ENCODE measurements at places on chromosomes 3 and 15.

DNA sequence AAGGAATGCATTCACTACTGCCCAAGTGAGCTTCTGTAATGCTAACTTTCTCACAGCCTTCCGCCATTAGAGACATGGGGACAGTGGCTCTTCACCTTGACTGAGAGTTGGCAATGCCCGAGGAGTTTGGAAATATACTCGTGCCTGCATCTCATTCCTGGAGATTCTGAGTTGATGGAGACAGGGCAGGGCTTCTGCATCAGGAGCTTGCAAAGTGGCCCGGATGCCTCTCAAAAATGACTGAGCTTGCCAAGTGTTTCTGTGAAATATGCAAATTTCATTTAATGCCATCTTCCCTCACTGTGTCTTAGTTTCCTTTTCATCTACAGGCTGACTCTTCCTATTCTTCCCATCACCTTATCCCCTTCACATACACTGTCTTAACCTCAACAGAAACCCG, 346.2 kb downstream of the GRM7 start:
- no peak for DNase-seq

GRCh38 chr3:129663045-129663446, 56.6 kb upstream of the PLXND1 start:
- DNase-seq = no peak

GRCh38 chr3:53862241-53862640, 15.9 kb downstream of the IL17RB start:
- no peak for DNase-seq

DNA sequence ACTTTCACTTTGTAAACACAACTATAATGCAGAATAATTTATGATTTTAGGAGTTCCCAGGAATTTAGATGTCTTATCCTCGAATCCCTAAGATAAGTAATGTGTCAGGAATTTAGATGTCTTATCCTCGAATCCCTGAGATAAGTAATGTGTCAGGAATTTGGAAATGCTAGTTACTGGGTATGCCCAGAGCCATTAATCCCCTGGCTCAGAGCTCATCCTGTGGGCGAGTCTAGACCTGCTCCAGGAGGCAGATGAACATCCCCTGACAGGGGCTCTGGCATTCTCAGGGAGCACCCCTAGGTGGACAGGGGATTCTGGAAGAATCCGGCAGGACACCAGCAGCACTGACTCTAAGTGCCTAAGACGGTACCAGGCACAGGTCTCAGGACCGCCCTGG, 163.3 kb downstream of the ARRDC4 start:
- DNase-seq = no peak

GRCh38 chr3:182392182-182392937, 400.9 kb upstream of the ATP11B start:
- no peak for DNase-seq

GRCh38 chr15:68410466-68411342, 21.3 kb downstream of the ITGA11 start:
- DNase-seq = no peak

DNA sequence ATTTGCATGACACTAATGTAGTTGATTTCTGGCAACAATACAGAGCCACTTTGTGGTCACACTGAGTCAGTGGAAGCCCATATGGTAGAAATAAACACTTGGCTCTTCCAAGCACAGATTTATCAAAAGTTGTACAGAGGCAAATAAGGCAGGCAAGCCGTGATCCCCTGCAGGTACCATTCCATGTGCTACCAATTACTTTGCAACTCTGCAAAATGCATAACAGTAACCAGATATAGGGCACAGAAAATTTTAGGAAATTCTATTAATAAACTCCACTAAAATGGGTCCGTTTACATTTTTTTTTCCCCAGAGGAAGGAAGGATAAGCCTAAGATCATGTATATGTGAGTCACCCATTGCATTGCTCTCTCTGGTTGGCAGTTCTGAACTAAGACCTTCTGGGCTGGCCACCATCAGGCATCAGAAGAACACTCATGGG, 103.1 kb upstream of the PTX3 start:
- no peak for DNase-seq

- no peak for DNase-seq
Measured at GRCh38 chr3:46939578-46940445, 36.7 kb downstream of the CCDC12 start.

DNA sequence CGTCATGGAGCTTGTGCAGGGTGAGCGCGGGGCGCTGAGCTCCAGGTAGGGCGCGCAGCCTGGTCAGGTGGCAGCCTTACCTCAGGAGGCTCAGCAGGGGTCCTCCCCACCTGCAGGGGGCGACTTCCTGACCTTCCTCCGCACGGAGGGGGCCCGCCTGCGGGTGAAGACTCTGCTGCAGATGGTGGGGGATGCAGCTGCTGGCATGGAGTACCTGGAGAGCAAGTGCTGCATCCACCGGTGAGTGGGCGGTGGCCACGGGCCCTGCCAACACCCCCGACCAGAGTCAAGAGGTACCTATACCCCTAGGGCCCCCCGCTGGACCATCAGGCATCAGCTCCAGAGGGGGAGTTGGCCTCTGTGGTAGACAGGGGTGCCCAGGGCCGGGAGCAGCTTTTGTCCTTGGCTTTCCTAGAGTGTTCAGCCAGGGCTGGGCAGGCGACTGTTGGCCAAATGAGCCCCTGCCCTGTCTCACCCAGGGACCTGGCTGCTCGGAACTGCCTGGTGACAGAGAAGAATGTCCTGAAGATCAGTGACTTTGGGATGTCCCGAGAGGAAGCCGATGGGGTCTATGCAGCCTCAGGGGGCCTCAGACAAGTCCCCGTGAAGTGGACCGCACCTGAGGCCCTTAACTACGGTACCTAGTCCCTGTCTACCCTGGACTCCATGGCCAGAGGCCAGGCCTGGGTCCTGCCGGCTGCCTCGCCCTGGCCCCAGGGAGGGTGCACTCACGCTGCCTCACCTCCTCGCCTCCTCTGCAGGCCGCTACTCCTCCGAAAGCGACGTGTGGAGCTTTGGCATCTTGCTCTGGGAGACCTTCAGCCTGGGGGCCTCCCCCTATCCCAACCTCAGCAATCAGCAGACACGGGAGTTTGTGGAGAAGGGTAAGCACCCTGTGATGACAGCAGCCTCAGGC, 9.1 kb downstream of the FES start:
- no peak for DNase-seq

DNA sequence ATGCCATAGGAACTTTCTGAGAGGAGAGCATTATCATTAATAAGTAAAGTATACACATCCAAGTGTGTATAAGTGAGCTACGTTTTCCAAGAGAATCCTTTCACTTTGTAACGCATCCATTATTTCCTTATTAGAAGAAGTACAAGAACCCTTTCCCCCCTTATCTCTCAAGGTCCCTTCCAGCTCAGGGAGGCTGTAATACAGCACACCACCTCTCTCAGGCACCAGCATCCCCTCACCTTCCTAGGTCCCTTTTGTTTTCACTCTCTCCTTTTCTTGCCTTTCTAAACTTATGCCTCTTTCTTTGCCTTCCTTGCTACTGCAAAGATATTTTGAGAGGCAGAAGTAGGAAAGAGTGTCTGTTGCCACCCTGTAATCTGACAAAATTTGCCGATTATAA, 446.0 kb downstream of the GRM7 start:
- DNase-seq = no peak

GRCh38 chr3:100900671-100901335, 92.4 kb downstream of the ABI3BP start:
- no peak for DNase-seq

- DNase-seq = no peak
Measured at GRCh38 chr15:33067456-33067855, 127.1 kb downstream of the FMN1 start.

- no peak for DNase-seq
Measured at GRCh38 chr3:9912294-9912935, 4.5 kb upstream of the IL17RC start.

- DNase-seq = no peak
Measured at GRCh38 chr3:181103605-181104004, 114.1 kb upstream of the DNAJC19 start.

- no peak for DNase-seq
Measured at GRCh38 chr3:124605781-124606579, 124.3 kb upstream of the UMPS start.

- DNase-seq = no peak
Measured at GRCh38 chr3:127789990-127790881, 32.1 kb downstream of the MGLL start.

DNA sequence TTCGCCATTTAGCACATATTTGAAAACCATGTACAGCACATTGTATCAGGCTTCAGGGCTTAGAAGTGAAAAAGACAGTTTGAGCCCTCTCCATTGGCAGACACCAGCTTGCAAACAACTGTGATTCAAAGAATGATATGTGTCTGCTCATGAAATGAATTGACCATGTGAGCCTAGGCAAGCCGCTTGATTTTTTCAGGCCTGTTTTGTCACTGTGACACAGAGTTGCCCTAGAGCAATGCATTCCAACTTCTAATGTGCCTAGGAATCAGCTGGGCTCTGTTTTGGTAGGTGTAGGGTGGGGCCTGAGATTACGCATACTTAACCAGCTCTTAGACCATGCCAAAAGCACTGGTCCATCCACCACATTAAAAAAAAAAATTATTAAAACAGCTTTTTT, 53.0 kb downstream of the ATP2C1 start:
- DNase-seq = no peak
